ENCODE measurements at places on chromosomes 3 and 15.

GRCh38 chr3:156727519-156728205 is 53.3 kb downstream of the TIPARP start:
- DNase-seq: no peak

DNA sequence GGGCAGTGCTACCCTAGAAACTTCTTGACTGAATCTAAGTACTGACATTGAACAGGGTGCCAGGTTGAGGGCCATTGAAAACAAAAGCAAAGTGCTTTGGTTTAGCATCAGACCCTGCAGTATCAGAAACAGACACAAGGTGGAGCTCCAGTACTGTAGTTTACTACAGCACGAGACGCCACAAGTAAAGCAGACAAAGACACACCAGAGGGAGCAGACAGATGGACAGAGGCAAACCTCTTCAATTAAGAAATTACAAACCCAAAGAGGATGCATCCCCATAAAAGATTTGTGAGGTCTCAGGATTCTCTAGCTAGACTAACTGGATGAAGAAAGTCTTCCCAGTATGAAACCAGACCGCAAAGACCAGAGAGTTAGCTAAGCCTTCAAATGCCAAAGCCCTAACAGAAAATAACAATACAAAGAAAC is 16.6 kb downstream of the TOP2B start:
- peak; percentile 77 for DNase-seq

GRCh38 chr3:76724075-76724474 is 315.8 kb upstream of the ROBO2 start:
- no peak for DNase-seq

DNA sequence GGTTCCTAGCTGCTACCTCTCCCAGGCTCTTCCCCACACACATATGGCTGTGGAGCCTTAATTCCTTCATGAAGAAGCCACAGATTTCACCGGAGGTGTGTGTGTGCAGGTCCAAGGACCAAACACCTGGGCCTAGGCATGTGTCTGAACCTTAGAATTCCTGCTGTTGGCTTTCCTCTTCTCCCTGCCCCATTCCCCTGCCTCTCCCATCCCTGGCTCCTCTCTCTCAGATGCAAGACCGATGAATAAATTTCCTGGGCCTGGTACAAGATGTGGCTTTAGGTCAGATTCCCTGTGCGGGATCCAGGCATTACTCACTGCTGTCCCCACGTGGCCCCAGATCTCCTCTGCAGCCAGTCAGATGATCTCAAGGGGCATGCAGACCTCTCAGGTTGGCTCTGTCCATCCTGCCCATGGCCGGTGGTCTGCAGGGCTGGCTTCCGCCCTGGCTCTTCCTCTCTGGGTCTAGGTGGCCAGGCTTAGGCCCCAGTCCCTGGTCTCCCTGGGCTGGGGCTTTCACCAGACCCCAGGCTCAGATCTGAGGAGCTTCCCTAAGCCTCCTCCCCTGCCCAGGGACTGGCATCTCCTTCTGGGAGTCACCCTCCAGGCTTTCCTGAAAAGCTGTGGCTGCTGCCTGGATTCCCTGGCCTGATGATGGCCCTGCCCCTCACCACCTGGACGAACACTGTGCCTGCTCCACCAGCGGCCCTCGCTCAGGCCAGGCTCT is 20.5 kb downstream of the CCR9 start:
- DNase-seq: peak; percentile 75

GRCh38 chr3:13462125-13462629 is 17.9 kb upstream of the HDAC11 start:
- DNase-seq: no peak

GRCh38 chr3:60919296-60919695 is 332.0 kb downstream of the FHIT start:
- DNase-seq: no peak

- no peak for DNase-seq
These were observed 228.7 kb downstream of the MBNL1 start for GRCh38 chr3:152497457-152497856.

DNA sequence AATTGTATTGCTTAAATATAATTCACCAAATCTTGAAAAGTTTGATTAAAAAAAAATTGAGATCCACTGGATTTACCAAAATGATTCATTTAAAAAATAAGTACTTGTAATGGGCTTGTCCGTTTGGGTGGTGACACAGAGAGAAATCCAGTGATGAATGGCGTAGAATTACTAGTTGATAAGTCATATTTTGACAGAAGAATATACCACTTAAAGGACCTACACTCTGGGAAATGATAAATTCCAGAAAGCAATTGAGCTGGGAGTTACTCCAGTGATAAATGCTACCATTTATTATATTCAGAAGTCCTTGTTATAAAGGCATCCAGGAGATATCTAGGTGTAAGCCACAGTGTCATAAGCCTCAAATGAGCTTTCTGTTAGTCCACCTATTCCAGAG is 141.8 kb upstream of the CFAP20DC start:
- no peak for DNase-seq

GRCh38 chr3:43177085-43177484 is 71.2 kb upstream of the POMGNT2 start:
- DNase-seq: no peak

DNA sequence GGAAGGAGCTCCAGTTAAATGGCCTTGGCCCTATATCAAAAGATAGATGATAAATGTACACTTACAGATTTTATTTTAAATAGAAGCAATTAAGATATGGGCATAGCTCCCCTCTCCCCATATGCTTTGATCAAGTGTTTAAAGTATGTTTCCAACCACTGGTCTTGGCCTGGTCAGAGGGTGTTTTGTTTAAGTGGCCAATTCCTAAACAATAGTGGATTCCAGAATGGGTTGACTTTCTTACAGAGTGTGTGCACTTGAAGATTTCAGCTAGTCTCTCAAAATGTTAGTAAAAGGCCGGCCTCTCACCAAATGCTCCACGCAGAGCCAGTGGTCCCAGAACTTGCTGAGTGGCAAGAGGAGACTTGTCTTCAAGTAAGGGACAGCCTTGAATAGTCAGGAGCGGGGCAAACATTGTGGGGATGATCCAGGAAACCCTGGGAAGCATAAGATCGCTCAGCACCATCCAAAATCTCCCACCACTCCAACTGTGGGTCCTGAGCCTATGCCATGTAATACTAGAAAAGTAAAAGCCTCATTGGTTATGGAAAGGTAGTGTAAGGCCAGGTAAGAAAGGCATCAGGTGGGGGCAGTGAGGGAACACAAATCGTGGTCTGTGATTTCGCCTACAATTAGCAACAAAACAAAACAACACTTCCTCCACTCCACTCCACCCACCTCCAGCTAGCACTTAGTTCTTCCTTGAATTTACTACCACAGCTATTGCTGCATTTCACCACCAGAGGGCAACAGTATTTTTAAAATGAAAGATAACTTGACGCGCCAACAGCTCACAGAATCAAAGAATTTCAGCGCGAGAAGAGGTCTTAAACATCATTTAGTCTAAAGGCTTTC is 4.8 kb downstream of the RARRES1 start:
- DNase-seq: peak; percentile 75

DNA sequence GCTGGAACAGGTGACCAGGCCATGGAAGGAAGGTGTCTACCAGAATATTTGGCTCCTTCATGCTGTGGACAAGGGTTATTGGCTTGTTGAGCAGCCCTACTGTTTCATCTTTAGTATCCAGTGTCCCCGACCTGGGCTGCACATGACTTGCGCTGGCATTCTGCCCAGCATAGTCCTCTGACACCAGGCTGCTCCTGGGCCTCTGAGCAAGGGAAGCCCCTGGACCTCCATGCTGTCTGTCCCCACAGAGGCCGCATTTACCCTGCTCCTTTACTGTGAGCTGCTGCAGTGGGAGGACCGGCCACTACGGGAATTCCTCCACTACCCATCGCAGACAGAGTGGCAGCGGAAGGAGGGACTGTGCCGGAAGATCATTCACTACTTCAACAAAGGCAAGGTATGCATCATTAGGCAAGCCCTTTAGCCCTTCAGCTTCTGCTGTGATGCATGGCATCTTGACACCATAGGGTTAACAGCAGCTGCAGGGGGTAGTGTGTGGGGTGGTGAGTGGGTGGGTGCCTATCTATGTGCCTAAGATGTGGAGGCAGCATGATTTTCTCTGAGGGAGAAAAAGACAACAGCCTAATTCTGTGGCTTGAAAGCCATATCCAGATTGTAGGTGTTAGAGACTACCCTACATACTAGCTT is 44.0 kb upstream of the MANF start:
- DNase-seq: peak; percentile 44

GRCh38 chr3:188855675-188856074 is 316.1 kb upstream of the TPRG1 start:
- no peak for DNase-seq

- DNase-seq: no peak
These were observed 589 bp downstream of the NEIL1 start for GRCh38 chr15:75347222-75348033.

- no peak for DNase-seq
These were observed 53.2 kb downstream of the NIPA2 start for GRCh38 chr15:22891426-22892210.

- peak; percentile 68 for DNase-seq
These were observed at the start of gene SUSD5 for GRCh38 chr3:33218446-33219174. SUSD5 (minus strand) TSS chr3:33218810; CDS start chr3:33218797, 13 bp downstream.

- DNase-seq: no peak
These were observed 48.7 kb downstream of the ZPLD1 start for GRCh38 chr3:102483556-102483955.

- no peak for DNase-seq
These were observed 187.8 kb downstream of the SHOX2 start for GRCh38 chr3:157918402-157918801.

DNA sequence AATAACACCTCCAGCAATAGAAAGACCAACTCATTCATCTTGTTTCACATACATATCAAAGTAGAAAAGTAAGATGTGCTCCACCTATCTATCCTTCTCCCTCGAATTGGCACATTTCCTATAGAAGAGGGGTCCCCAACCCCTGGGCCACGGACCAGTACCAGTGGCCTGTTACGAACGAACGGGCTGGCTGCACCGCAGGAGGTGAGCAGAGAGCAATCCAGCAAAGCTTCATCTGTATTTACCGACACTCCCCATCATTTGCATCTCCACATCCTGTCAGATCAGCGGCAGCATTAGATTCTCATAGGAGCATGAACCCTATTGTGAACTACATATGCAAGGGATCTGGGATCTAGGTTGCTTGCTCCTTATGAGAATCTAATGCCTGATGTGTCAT is 95.0 kb upstream of the CGNL1 start:
- DNase-seq: no peak

DNA sequence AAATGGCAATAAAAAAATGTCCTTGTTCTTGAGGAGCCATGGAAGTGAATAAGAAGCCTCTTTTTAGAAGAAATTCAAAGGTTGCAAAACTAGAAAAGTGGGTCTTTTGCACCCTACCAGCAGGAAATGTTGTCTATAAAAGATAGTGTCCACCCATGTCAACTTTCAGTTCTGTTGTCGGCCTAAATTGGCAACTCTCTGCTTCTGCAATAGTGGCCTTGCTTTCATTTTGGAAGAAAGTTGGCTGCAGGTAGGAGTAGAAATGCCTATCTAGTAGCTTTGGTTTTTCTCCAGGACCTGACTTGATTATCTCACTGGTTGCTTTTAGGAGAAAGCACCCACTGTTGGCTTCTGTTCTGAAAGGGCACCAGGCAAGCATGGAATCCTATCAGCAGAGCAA is 85.4 kb downstream of the TMEM108 start:
- no peak for DNase-seq

- DNase-seq: no peak
These were observed 486.7 kb downstream of the IL5RA start for GRCh38 chr3:2623436-2623835.

DNA sequence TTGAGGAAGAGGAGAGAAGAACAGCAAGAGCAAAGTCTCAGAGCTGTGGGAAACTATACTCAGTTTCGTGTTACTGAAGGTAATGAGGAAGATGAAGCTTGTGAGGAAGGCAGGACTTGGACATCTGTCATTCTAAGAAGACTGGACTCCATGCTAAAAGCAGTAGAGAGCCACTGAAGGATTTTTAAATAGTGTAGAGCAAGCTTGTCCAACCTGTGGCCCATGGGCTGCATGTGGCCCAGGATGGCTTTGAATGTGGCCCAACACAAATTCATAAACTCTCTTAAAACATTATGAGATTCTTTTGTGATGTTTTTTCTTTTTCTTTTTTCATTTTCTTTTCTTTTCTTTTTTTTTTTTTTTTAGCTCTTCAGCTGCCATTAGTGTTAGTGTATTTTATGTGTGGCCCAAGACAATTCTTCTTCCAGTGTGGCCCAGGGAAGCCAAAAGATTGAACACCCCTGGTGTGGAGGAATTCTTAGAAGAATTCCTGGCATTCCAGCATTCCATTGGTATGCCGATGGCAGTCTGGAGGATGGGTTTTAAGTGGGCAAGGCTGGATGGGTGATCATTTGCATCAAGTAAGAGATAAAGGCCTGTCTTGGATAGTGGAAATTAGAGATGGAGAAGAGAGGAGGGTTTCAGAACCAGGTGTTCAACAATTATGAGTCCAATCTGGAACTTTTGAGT is 6.9 kb upstream of the NFKBIZ start:
- peak; percentile 92 for DNase-seq

GRCh38 chr3:30259730-30260129 is 346.7 kb upstream of the TGFBR2 start:
- DNase-seq: no peak

GRCh38 chr15:72205273-72205672 is 7.7 kb upstream of the GRAMD2A start:
- DNase-seq: no peak
